Stimulated activated effector memory CD8-positive, alpha-beta T cell treated with anti-CD3 and anti-CD28 coated beads, Interleukin-12 subunit alpha, Interleukin-12 subunit beta, amount 100 ng/mL, for 72 hours (primary cell): ENCODE measurements at places on chromosomes 16 and 17.

DNA sequence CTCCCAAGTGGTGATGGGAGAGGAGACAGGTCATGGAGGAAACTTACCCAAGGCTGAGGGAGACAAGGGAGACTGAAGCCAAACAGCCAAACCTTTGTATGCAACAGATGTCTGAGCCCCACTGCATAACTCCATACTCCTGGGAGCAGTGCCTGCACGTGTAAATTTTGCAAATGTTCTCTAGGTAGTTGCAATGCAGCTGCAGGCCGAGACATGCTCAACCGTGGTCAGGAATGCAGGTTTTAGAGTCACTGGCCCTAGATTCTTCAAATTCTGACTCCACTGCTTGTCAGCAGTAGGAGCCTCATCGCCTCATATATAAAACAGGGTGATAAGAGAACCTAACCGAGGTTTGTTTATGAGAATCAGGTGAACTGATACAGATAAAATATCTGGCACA, 11.5 kb downstream of the DYNLRB2 start:
- DNase-seq = no peak

GRCh38 chr16:83769397-83770008, 38.3 kb upstream of the HSBP1 start:
- DNase-seq = no peak

DNA sequence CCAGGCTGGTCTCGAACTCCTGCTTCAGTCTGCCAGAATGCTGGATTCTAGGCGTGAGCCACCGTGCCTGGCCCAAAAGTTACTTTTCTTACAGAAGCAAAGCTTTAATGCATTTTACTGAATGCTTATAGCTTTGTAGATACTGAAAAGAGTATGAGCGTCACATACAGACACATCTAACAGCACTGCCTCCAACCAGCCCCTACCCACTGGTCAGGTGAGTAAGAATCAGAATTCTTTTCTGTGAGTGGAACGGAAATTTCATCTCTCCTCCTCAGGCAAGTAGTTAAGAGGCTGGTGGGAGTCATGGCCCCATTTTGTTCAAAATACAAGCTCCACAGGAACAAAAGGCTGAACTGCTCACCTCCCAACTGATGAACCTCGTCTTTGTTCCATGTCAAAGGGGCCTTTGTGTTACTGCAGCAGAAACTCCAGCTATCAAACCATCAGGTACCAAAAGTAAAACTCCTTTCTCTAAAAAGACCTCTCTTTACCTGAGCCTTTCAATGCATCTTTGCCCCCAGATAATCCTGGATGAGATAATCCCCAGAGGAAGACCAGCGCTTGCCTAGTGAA, 92.4 kb upstream of the RPH3AL start:
- DNase-seq = no peak

DNA sequence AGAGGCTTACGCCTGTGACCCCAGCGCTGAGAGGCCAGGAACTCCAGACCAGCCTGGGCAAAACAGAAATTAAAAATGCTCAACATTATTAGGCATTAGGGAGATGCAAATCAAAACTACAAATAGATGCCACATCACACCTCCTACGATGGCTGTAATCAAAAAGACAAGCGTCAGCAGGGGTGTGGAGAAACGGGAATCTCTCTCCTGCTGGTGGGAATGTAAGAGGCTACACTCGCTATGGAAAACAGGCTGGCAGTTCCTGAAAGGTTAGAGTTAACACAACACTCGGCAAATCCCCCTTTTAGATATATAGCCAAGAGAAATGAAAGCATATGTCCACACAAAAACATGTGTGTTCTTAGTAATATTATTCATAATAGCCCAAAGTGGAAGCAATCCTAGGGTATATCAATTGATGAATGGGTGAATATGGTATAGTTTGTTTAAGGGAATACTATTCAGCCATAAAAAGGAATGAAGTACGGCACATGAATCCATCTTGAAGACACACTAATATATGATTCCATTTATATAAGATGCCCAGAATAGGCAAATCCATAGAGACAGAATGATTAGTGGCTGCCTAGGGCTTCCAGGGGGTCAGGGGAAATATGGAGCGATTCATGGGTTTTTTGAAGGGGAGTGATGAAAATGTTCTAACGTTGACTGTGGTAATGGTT, 1.8 kb upstream of the NPRL3 start:
- DNase-seq = no peak

GRCh38 chr17:21119247-21119918, 7.4 kb upstream of the DHRS7B start:
- peak; percentile 45 for DNase-seq

GRCh38 chr16:8959921-8960787, 3.6 kb downstream of the USP7 start:
- no peak for DNase-seq

DNA sequence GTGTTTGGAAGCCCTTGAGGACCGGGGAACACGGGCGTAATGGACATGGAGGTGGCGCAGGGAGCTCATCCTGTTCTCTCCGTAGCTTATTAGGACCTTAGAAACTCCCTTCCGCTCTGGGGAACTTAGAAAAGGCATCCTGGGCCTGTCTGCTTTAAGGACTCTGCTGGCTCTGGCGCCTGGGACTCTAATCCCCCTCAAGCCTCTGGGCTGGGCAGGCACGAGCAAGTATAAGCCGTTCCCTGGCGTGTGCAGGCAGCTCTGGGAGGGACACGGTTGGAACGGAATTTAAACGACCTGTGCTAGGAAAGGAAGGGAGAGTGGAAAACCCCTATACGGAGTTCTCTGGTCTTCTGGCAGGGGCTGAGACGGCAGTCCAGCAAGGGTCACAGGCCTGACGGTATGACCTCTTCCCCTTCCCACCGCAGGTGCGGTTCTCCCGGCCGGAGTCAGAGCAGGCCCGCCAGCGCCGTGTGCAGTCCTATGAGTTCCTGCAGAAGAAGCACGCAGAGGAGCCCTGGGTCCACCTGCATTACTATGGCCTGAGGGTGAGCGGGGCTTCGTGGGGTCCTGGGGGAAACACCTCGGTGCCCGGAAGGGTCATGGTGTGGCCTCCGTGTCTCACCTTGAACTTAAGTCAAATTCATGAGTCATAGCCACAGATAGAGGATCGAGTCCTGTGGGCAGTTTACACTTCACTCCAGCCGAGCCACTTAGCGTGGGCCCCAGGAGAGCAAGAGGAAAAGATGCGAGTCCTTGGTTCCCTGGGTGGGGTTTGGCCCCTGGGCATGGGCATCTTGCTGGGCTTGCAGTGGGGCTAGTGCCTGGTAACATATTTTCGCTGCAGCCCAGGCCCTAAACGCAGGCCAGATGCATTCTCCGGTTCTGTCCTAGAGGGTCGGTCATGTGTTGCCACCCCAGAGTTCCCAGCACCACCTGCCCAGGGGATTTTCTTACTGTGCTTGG, 17.7 kb downstream of the POLR3E start:
- DNase-seq = no peak

DNA sequence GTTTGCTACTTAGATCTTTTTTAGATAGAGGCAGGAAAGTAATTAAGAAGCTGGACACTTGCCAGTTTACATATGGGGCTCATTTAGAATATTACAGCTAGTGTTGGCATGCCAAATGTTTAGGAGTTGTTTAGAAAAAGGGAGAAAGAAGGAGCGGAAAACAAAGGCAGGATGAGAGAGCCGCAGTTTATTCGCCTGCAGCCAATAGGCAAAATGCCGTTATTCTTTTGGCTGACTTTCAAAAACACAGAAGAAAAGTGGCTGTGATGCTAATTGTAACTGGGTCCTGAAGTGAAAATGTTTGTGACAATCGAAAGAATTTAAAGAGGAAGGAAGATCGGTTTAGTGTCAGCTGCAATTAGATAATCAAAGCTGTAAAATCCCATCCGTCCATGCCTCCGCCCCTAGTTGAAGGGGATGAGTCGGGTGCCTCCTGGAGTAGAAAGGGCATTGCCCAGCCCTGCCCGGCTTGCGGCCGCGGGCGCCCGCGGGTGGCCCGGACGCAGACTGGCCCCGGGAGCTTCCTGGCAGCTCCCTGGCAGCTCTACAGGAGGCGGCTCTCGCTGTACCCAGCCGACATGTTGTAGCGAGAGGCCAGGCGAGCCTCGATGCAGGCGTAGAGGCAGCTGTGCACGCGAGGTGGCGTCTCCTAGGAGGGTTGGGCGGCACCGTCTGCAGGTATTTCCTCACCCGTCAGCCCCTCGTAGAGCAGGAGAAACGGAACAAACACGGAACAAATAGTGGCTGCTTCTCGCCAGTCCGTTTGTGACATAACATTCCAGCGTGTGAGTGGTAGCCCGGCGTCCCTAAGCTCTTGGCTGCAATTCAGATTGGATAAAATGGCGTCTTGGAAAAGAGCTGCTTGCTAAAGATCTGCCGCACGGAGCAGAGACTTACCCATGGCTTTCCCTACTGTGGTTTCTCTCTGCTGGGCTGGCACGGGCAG, 82.2 kb downstream of the TNRC6C start:
- no peak for DNase-seq

GRCh38 chr16:27703545-27703944, 153.6 kb downstream of the KATNIP start:
- DNase-seq = no peak

DNA sequence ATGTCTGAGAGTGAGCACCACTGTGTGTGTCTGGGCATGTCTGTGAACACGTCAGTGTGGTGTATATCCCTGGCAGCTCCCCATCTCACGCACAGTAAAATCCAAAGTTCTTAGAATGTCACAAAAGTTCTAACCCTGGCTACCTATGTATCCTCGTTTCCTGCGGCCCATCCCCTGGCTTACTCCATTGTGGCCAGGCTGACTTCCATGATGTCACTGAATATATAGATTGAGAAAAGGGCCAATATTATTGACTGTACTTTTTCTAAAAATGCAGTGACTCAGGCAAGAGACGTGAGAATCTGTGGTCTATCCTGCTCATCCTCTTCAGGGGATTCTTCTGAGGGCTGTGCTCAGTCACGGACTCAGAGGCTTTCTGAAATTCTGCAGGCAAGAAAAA, 963 bp upstream of the METTL22 start:
- DNase-seq = no peak

DNA sequence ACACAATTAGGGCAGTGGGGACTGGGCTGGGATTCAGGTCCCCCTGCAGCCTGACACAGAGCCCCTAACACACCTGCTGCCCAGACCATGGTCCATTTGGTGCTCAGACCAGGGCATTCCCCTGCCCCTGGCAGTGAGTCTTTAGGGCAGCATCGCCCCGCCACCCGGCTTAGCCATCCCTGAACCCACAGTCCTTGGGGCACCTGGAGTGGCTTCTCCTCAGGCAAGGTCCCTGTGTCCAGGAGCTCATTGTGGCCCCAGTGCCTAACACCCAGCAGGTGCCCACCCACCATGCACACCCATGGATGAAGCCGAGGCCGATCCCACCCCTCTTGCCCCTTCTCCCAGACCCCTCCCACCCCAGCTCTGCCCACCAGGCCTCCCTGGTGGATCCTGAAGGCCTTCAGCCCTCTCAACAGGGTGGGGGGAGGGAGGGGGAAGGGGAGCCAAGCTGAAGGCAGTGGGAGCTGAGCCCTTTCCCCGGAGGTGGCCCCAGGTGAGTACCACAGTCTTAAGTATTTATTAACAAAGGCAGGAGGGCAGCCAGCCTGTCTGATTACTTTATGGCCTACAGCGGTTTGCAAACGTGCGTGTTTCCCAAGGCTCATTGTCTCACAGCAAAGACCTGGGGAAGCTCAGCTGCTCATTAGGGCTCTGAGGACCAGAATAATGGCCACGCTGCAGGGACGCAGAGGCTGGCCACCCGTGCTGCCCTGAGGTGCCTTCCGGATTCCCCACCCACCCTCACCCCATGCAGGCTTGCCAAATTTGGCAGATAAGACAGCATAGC, 38.5 kb downstream of the RBFOX3 start:
- no peak for DNase-seq

DNA sequence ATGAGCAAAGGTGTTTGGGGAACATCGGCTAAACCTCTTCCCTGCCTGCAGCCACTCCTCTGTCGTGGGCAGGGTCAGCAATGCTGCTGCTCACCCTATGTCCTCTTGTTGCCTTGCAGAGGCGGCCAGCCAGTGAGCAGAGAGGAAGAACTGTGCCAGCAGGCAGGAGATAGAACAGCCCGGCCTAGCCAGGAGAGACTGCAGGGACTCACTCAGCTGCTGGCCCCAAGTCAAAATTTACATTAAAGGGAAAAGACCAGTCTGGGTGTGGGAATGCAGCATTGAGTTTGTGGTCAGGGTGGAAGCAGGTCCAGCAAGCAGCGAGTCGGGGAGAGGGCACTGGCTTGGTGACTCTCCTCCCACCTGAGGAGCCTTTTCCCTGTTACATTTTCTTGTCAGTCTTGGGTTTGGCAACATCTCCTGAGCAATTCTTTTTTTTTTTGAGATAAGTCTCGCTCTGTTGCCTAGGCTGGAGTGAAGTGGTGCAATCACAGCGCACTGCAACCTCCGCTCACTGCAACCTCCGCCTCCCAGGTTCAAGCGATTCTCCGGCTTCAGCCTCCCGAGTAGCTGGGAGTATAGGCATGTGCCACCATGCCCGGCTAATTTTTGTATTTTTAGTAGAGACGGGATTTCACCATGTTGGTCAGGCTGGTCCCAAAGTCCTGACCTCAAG, 22.7 kb downstream of the LIG3 start:
- no peak for DNase-seq

DNA sequence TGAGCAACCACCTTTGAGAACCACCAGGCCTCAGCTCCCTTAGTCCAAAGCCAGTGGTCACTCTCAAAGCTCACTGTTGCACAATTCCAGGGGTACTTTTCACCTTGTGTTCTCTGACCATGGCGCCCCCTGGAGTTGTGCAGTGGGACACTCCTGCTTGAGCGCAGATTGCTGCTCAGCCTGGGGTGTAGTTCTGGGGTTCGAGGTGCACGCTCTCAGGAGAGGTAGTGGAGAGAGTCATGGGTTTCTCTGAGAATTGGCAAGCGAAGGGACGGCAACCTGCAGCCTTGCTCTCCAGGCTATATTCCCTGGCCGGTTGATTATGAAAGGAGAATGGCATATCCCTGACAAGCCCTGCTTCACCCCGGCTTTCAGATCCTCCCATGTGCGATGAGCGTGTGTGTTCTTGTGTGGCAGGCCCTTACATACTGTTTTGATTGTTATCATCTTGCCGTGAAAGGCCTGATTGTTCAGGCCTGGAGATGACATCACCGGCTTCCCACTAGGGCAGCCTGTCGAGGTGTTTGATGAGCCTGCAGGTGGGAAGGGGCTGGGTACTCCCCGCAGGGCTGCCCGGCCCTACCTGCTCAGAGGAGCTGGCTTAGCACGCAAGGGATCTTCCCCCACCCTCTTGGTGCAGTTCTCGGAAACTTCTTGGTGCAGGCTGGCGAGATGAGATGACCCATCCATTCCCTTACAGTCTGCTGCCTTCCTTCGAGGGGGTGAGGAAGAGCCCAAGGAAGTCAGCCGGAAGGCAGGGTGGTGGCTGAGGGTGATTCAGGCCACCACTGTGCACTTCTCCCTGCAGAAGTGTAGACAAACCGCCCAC, 431.2 kb downstream of the SLC39A11 start:
- DNase-seq = no peak

- no peak for DNase-seq
Measured at GRCh38 chr16:86322283-86322682, 188.0 kb upstream of the FOXF1 start.
